ENCODE measurements at places on chromosomes 3 and 15.

- DNase-seq: peak; percentile 63
Measured at GRCh38 chr15:98776607-98777281, 128.4 kb downstream of the IGF1R start.

DNA sequence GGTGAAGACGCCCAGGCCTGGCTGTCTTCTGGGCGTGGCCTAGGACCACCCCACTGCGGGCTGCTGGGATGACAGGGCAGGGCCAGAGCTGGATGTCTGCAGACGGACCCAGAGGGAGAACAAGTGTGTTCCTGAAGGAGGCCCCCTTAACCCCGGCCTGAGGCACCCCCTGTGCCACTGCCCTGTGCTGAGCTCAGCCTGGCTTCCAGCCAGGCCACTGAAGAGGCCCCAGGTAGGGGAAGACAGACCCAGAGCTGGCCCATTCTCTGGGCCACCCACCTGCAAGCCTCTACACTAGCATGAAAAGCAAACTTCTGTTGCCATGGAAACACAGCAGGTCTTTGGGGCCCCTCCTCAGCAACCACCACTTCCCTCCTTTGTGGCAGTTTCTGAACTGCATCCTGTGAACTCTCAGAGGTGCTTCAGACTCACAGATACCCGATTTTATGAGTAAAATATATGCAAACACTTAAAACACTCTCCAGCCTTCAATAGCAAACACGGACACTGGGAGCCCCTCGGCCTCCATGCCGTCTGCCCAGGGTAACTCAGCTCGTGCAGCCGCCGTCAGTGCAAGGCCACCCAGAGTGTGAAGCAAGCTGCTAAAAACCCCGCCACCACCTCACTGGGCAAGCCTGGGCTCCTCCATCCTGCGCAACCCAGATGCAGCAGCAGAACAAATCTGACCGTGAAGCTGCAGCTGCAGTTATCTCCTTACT lies 42.5 kb downstream of the CMTM6 start:
- peak; percentile 81 for DNase-seq

GRCh38 chr3:71961891-71962290 lies 176.9 kb upstream of the PROK2 start:
- no peak for DNase-seq

DNA sequence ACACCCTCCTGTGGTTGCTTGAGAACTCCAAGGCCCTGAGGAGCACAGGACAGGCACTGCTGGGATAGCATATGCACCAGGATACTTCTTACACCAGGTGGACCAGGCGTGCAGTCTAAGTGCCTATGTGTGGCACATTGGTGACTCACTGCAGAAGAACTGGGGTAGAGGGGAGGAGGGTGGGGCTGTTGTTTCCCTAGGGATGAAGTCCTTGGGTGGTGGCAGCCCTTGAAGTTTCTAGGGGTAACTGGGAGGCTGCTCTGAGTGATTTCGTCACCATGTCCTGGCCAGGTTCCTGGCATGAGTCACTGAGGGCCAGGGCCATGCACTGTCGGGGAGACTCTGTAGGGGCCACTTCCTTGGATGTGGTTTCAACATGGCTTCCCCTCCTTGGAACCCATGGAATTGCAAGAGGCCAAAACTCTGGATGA lies 15.9 kb downstream of the MYZAP start:
- DNase-seq: no peak

- no peak for DNase-seq
Measured at GRCh38 chr3:187827723-187828122, 82.5 kb upstream of the BCL6 start.

- DNase-seq: no peak
Measured at GRCh38 chr3:14984581-14985113, 37.3 kb downstream of the NR2C2 start.

DNA sequence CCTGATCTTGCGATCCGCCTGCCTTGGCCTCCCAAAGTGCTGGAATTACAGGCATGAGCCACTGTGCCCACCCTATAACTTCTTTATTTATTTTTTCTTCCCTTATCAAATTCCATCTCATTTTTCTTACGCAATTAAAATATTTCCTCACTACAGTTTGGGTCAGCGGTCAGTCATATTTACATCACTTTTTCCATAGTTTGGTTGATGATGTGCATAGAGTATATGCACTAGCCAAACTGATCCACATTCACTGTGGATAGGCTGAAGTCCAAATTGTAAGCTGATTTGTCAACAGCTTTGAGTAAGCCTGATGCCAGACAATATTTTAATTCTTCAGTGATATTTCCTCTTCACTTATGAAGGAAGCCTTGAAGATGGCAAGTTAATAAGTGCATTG lies 256.3 kb downstream of the TIGIT start:
- DNase-seq: no peak

DNA sequence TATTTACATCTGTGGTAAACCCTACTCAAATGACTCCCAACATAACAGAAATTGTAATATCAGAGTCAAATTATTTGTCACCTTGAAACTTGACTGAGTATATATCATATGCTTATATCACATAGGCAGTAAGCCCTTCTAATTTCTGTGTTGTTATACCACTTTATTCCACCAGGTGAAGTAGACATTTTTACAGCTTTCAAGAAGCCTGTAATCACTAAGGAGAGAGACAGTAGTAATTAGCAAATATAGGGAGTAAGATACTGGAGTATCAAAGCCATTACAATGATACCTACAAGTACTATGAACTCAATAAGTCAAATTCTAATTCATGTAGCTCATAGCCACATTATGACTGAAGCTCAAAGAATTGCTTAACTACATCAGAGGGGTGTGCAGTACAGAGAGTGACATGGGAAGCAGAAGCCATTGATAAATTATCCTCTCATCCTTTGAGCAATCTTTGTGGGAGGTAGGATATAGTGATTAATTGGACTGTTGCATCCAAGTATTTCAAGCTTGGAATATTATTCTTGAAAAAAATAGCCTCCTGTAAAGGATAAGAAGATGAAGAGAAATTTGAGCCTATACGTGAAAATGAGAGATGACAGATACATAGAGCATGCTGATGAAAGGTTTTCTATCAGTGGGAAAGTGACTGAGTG lies 1005.9 kb downstream of the ZPLD1 start:
- DNase-seq: no peak

DNA sequence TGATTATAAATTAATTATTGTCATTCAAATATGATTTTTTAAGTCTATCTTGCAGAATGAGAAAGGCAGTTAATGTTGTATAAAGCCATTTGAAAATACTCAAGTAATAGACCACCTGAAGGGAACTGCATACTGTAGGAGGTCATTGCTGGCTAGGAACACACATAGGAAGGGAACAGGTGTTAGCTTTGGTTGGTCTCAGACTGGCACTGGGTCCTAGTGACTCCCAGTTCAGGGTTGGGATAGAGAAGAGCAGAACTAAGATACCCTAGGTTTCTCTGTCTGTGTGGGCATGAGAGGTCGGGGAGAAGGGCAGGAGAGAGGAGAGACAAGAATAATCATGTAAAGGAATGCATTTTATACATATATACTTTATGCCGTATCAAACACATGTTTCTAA lies 559.0 kb upstream of the GOLIM4 start:
- no peak for DNase-seq

- no peak for DNase-seq
Measured at GRCh38 chr15:98674336-98674735, 26.0 kb downstream of the IGF1R start.

GRCh38 chr15:84609818-84610525 lies 9.2 kb downstream of the ZSCAN2 start:
- no peak for DNase-seq

- peak; percentile 80 for DNase-seq
Measured at GRCh38 chr3:13879946-13880810, at the start of gene WNT7A. Gene WNT7A, minus strand, starts transcription at chr3:13880071. Its CDS starts 255 bp downstream, at chr3:13879816.

Measured in activated CD4-positive, alpha-beta T cell treated with anti-CD3 and anti-CD28 coated beads for 36 hours (primary cell).